RCC 7860 (cell line): ENCODE measurements at places on chromosomes 6 and 20.

DNA sequence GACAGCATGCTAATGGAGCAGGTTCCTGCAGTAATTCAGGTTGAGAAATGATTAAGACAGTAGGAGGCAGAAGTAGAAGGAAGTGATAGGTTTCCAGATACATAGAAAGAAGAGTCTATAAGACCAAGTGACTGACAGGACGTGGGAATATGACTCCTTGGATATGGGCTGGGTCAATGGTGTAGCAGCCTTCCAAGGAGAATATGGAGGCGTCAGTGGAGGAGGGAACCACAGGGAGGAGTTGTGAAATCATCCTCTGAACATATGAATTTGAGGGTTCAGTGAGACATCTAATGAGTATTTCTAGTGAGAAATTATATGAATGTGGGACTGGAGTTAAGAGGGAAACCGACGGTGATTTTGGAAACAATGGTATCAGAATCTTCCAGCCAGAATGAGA, 43.3 kb downstream of the NUDT3 start:
- no peak for DNase-seq

DNA sequence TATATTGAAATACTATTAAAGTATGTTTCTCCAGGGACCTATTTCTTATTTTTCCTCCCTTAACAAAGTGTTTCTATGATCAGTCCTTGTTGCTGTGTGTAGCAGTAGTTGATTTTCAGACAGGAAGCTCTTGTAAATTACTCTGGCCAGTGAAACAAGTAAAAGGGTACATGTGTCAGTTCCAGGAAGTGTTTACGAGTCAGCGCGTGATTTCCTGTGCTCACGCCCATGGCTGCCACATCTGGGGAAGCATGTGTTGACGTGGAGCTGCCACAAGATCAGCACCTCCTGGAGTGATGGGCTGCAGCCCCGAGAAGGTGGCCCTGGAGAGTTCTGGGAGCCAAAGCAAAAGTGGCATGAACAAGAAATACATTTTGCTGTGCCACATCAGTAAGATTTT, 38.6 kb upstream of the GGTLC1 start:
- DNase-seq = no peak

- no peak for DNase-seq
Observed at GRCh38 chr6:82953871-82954270, 111.8 kb downstream of the UBE3D start.

DNA sequence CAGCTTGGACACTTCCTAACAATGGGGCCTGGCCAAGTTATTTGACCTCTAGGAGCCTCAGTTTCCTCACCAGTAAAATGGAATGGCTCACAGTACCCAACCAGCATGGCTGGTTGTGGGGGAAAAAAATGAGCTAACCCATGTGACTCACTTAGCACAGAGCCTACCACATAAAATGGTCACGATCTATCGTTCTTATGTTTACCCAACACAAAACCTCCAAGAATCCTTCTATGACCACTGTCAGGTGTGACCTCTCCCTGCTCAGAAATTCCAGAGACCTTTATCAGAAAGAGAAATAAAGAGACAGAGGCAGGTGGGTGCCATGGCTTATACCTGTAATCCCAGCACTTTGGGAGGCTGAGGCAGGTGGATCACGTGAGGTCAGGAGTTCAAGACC, 39.4 kb downstream of the BPIFB1 start:
- DNase-seq = no peak

DNA sequence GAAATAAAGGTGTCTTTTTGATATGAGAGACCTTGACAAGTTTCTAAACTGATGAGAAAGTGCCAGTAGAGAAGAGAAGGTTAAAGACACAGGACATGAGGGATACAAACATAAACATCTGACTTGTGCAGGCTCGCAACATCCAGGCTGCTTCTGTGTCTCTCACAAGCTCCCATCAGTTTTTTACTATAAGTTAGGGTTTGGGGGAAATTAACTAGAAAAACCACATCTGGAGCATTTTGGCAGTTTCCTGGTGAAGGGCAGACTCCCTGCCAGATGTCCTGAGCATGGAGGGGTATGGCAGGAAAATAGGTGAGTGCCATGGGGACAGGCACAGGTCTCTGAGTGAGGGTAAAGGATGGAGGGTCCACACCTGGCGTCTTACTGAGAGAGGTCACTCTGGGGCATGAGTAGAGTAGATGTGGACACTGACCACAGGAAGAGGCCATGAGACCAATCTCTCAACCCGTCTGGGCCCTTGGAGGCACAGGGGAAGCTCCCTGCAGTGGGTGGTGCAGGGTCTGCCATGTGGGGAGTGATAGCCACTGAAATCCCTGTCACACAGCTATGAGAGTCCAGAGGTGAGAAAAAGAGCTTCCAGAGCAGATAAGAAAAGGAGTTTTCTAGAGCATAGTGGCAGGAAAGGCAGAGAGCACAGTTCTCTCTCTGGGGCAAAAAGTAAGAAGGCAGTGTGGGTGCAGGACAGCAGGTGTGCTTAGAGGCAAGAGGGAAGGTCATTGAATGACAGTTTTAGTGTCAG, 193.3 kb upstream of the SYNDIG1 start:
- no peak for DNase-seq

DNA sequence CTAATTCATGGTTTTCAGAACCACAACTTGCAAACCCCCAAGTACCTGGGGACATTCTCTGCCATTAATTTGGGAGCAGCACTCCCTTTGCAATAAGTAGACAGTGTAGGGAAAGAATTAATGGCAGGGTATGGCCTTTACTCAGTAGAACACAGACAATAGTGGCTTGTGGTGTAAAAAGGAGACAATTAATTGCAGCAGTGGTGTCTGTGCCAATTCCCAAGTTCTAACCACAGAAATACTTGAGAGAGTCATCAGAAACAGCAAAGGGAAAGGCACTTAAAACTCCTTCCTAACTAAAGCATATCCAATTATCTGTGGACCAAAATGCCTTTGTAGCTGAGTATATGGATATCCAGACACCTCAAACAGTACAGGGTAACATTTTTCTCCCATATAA, 257.6 kb upstream of the POU3F2 start:
- no peak for DNase-seq
